ENCODE measurements at places on chromosomes 6 and 20.

DNA sequence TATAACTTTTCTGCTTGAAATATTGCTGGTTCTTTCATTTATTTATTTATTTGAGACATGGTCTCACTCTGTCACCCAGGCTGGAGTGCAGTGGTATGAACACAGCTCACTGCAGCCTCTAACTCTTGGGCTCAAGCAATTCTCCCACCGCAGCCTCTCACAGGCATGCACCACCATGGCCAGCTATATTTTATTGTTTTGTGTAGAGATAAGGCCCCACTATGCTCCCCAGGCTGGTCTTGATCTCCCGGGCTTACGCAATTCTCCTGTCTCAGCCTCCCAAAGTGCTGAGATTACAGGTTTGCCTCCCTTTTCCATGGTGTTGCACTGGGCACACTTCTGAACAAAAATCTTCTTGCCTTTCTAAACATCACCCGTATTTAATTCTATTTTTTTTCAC lies 39.1 kb upstream of the RNGTT start:
- no peak for DNase-seq

- DNase-seq, result no peak
Measured at GRCh38 chr20:50111120-50111828, 1.7 kb downstream of the UBE2V1 start.

- DNase-seq, result no peak
Measured at GRCh38 chr20:3932277-3932676, 43.1 kb downstream of the PANK2 start.

GRCh38 chr6:164095056-164095455 lies 680.5 kb downstream of the QKI start:
- no peak for DNase-seq

- no peak for DNase-seq
Measured at GRCh38 chr20:37364927-37365272, 19.0 kb downstream of the SRC start.

Data from activated T-cell treated with anti-CD3 and anti-CD28 coated beads, Interleukin-2, amount 50 U/mL, for 1 hour (primary cell).